Stimulated activated CD8-positive, alpha-beta memory T cell treated with anti-CD3 and anti-CD28 coated beads, Interleukin-15, amount 100 ng/mL, for 4 hours (primary cell): ENCODE measurements at places on chromosomes 5 and 9.

- DNase-seq: no peak
Observed at GRCh38 chr9:122050167-122050566, 42.9 kb downstream of the TTLL11 start.

DNA sequence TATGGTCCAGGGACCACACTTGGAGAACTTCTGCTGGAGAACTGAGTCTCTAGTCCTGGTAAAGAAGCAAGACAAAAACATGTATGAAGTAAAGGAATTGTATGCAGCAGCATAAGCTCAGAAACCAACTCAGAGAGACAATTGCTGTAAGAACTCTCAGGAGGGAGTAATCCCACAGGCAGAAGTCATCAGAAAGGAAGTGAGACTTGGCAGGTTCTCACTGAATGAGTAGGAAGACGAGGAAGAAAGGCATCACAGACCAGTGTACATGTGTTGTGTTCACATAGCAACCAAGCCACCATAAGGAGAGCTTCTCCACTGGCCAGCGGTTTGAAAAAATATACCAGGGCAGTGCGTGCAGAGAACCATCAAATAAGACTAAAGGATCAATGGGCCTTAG, 57.9 kb upstream of the FST start:
- DNase-seq: no peak

DNA sequence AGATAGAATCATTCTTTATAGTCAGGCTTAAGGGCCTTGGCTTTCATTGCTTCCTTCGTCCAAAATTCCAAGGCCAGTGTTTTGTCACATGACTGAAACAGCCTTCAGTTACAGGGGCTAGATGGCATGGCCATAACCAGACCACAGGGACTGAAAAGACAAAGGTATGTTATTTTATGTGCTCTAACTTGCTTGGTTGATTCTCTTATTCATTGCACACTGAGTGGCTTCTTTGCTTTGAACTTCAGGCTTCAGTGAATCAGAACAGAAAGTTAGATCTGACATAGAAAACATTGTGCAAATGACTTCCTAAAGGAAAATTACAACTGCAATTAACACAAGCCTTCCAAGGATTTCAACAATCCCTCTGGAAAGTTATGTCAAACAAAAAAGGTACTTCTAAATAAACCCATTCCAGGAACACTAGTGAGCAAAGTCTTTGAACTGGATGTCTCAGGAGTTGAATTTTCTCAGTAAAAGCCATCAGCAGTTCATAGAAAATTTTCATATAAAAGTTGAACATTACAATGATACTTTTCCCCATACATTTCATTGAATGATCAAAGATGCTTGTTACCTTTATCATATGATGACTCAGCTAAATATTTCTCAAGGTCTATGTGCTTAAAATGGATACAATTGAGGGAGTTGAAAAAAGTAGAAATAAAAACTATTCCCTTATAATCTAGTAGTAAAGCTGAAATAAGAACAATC, 355.3 kb downstream of the TMEM232 start:
- DNase-seq: no peak

DNA sequence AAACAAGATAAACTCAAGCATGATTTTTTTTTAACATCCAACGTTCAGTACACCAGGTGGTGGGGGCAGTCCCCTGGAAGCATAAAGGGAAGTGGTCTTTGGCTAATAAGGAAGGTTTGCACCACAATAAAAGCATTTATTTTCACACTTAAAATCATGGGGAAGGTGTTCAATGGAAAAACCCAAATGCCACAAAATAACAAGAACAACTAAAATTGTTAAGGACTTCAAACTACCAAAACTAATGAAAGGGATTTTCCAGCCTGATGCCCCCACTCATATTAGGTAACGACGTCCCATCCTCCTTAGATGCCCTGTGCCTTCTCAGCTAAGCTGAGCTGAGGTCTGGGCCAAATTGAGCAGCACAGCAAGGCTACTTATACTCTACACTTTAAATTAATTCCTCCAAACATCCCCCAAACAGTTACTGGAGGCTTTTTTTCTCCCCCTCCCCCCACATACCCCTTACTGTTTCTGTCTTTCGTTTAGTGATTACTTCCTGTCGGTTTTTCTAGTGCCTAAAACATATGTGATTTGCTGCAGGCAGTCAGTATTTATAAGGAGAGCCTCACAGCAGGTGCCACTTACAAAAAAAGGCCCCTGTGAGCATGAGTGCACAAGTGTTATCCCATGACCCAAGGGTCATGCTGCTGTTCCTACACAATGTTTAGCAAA, 259.7 kb upstream of the ZNF608 start:
- DNase-seq: no peak

DNA sequence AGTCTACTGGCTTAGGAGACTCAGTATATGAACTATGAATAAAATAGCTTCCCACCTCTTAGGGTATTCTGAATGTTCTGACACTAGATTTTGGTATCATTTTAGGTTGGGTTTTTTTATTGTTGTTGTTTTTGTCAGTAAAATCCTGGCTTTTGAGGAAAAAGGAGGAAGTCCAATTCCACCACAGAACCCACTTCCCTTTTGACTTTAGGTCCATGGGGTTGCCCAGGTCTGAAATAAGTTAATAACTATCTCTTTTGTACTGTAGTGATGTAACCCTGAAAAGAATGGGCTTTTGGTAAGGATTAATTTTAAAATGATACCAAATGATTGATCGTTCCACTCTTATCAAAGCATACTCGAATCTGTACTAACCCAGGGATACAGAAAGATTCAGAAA, 29.1 kb upstream of the IL12B start:
- DNase-seq: no peak

DNA sequence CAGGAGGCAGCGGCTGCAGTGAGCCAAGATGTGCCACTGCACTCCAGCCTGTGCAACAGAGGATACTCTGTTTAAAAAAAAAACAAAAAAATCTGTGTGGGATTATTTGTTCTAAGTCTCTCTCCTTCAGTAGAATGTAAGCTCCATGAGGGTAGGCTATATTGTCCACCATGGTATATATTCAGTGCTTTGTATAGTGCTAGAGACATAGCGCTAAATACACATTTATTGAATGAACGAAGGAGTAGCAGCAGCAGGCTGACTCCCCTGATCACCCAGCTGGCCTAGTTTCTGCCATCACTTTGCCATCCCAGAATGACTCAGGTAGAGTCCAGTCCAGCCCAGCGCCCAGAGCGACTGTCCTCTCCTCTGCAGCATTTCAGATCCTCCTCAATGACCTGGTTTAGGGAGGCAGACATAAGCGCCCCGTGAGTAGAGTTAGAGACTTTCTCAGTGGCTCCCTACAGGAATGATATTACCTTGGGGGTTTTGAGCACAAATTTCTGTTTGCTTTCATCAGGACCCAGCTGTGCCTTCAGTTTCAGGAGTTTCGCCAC, 716 bp downstream of the HARS1 start:
- no peak for DNase-seq

GRCh38 chr9:110101531-110102161, 106.3 kb downstream of the C9orf152 start:
- DNase-seq: no peak

GRCh38 chr5:65329266-65329665, 152.5 kb downstream of the ADAMTS6 start:
- DNase-seq: no peak

GRCh38 chr5:527646-528628, 3.7 kb upstream of the SLC9A3 start:
- DNase-seq: no peak

- DNase-seq: no peak
Observed at GRCh38 chr5:90932052-90932699, 373.6 kb downstream of the ADGRV1 start.

DNA sequence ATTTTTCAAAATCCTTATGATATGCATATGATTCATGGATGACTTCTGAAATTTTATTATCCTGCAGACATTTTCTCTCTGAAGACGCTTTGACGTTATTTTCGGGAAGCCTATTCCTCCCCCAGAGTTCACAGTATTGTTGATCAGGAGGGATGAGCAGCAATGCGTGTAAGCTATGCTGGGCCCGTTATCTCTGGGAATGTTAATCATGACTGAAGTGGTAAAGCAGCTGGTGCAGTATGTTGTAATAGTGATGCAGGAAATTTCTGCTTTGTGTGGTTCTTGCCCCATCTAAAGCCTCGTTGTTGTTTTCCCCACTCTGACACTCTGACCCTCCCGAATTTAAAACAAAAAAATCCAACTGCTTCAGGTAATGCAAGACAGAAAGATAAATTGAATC, 1797.8 kb upstream of the WWC1 start:
- no peak for DNase-seq

DNA sequence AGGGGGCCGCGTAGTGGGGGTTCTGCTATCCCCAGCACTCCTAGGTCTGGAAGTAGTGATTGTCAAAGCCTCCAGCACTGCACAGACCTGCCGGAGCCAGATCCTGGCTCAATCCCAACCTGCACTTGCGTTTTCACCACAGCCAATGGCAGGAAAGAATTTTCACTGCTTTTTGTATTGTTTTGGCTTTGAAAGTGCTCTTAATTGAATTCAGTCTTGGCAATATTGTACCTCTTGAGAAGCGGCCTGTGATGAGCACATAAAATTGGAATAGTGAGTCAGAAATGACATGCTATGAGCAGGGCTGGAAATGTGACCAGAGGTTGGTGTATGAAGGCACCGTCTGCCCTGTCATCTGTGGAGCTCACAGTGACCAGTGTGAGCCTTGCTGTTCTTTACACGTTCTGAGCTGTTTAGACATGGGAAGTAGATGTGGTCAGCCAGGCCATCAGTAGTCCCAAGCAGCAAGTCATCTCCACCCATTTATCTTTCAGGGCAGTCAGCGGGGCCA, 41.5 kb downstream of the SECISBP2 start:
- DNase-seq: no peak

GRCh38 chr9:81224166-81225081, 464.9 kb downstream of the TLE1 start:
- no peak for DNase-seq

- no peak for DNase-seq
Observed at GRCh38 chr9:70435948-70436347, 21.5 kb upstream of the KLF9 start.

DNA sequence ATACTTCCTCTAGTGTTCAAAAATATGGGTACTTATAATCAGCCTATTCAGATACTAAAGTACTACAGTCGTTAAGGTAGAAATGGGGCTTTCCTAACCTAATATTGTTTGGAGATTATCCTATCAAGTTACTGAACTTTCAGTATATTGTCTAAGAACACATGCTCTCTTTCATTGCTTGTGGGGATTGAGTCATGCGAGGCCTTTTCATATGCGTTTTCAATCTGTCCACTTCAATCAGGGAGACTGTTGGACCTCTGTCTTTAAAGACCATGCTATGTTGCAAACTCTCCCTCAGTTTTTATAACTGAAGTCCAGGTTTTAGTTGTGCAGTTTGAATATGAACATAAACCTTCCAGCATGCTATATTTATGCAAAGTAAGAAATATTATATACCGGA, 15.0 kb downstream of the PRR16 start:
- DNase-seq: no peak

GRCh38 chr5:2190549-2190948, 307.8 kb upstream of the IRX4 start:
- DNase-seq: no peak

DNA sequence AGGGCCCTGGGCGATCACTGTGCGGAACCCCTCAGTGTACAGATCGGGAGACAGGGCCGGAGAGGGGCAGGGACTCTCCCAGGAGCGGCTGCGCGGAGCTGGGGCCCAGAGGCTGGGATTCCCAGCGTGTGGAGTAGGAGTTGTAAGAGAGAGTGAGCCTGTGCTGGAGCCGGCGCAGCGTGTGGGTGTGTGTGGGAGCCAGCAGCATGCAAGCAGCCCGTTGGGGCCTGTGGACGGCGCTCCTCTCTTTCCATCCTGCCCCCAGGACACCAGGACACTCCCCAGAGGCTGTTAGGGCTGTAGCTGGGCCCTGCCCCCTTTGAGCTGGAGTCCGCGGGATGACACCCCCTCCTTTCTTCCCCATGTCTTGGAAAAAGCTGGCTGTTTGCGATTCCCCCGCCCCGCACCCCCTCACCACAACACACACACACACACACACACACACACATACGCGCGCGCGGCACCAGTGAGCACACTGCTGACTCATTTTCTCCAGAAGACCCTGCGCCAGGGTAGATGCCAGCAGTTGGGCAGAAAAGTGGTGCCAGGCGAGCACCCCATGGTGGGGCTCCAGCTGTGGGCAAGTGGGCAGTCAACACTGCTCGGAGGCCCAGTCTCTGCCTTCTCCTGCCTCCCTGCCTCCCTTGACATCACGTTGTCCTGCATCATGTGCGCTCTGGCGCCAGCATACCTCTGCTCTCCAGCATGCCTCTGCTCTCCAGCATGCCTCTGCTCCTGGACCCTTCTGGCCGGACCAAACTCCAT, 1.5 kb downstream of the COL27A1 start:
- peak; percentile 8 for DNase-seq

- DNase-seq: no peak
Observed at GRCh38 chr9:15416880-15417279, 5.8 kb upstream of the SNAPC3 start.

DNA sequence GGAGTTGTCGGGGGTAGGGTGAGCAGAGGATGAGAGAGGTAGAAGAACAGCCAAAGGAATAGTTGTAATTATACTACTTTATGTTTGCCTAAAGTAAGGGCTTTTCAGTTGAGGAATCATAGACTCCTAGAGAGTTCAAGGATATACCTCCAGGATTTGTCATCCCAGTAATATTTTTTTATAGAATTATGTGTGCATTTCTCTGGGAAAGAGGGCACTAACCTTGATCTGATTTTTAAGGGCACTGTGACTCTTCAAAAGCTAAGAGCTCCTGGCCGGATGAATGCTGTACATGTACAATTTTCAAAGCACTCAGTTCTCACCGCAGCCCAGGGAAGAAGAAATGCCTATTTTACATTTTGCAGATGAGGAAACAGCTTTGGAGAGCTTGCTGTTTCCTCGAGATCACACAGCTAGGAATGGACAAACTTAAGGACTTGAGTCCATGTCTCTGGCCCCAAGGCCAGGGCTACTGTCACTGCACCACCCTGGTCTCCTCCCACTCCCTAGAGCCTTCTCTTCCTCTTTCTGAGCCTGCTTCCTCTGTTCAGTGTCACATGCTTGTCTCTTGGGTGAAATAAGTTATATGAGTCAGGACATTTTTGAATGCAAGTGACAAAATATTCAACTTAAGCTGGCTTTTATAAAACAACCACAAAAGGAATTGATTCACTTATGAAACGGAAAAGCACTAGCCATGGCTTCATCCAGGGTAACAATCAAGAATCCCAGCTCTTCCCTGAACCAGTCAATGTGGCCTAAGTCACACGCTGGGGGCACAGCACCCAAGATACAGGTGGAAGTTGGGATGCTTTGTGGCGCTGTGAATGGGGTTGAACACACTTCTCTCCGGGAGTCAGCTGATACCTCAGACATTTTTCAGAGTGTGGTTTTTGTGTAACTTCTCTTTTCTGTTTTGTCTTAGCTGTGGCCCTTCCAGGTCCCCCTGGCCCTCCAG, 45.7 kb upstream of the TGFBR1 start:
- no peak for DNase-seq

GRCh38 chr9:34252670-34253459, 74.0 kb downstream of the UBAP1 start:
- peak; percentile 13 for DNase-seq

GRCh38 chr5:124277767-124278545, 468.5 kb downstream of the ZNF608 start:
- no peak for DNase-seq

DNA sequence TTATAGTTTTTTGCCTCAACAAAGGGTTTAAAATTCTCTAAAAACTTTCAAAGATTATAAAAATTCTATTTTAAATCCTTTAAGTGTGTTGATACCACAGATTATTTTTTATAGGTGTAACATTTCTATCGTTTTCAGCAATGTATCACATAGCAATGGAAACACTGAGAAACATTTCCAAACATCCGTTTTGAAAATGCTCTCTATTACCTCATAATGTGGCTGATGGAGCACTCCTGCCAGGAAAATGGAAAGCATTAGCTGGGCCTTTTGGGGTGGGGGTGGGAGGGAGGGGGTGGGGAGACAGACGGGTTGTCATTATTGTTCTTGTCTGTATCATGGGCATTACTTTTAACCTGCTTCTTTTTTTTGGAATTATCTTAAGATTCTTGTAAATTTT, 516.5 kb downstream of the ACTL7B start:
- DNase-seq: no peak
